ENCODE measurements at places on chromosomes 16 and 17.

GRCh38 chr17:40699853-40700252 is 3.7 kb downstream of the KRT24 start:
- peak; percentile 38 for DNase-seq

DNA sequence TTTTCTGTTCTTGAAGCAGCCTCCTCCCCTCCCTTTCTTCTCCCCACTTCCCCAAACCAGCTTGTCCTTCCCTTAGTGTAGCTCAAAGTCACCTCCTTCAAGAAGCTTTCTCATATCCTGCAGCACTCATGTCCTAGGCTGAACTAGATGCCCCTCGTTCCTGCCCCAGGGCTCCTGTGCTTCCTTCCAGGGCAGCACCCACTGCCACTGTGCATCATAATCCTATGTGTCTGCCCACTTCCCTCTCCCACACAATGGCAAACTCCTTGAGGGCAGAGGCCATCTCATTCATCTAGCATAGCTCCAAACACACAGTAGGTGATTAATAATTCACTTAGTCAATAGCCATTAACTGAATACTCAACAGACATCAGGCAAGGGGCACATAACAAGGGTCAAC is 6.9 kb upstream of the TMEM132E start:
- no peak for DNase-seq

DNA sequence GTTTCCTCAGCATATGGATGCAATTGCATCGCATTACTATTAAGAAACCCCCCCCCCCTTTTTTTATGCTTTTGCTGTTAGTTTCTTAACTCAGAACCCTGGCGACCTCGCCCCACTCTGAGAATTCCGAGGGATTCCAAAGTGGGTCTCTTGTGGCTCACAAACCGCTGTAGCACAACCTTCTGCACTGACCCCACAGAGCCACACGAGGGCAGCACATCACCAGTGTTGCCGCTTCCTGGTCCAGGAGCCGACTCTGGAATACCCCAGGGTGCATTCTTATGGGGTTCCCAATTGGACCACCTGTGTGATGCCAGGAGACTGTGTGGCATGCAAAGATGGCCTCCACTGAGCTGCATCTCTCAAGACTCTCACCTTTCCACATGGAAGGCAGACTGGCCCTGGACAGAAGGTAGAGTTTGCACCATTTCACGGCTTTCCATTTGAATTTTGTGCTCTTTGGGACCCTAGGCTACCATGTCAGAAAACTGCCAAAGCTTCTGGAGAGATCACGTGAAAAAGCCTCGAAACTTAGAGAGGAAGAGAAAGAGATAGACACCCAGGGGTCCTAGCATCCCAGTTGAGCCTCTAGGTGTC is 432.7 kb upstream of the ASIC2 start:
- DNase-seq, result peak; percentile 73

- DNase-seq, result no peak
Observed at GRCh38 chr16:68659412-68660358, 14.6 kb downstream of the CDH3 start.

GRCh38 chr17:6642592-6642991 is 1.7 kb downstream of the TXNDC17 start:
- DNase-seq, result no peak

- DNase-seq, result no peak
Observed at GRCh38 chr17:21170809-21171208, 43.2 kb downstream of the TMEM11 start.

GRCh38 chr17:51439395-51440229 is 179.3 kb downstream of the UTP18 start:
- no peak for DNase-seq

- DNase-seq, result no peak
Observed at GRCh38 chr16:67423611-67424260, 7.2 kb upstream of the HSD11B2 start.
